NCI-H1092 treated with DMSO at 0.1 percent for 48 hours (cell line): ENCODE measurements at places on chromosomes 6 and 20.
A peak's percentile ranks its signal among the peaks of the same experiment; 100 is the strongest.

GRCh38 chr6:158073776-158074175 lies 92.1 kb downstream of the SYNJ2 start:
- DNase-seq, result no peak

GRCh38 chr6:3750317-3751076 lies 1.0 kb downstream of the PXDC1 start:
- DNase-seq, result peak; percentile 3

DNA sequence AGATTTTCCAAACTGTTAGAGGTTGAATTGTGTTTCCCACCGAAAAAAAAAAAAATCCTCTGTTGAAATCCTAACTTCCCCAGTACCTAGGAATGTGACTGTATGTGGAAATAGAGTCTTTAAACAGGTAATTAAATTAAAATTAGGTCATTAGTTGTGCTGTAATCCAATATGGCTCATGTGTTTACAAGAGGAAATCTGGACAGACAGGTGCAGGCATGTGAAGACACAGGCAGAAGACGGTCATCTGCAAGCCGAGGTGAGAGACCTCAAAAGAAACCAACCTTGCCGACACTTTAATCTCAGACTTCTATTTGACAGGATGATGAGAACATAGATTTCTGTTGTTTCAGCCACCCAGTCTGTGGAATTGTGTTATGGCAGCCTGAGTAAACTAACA lies 28.6 kb upstream of the EZR start:
- DNase-seq, result no peak

DNA sequence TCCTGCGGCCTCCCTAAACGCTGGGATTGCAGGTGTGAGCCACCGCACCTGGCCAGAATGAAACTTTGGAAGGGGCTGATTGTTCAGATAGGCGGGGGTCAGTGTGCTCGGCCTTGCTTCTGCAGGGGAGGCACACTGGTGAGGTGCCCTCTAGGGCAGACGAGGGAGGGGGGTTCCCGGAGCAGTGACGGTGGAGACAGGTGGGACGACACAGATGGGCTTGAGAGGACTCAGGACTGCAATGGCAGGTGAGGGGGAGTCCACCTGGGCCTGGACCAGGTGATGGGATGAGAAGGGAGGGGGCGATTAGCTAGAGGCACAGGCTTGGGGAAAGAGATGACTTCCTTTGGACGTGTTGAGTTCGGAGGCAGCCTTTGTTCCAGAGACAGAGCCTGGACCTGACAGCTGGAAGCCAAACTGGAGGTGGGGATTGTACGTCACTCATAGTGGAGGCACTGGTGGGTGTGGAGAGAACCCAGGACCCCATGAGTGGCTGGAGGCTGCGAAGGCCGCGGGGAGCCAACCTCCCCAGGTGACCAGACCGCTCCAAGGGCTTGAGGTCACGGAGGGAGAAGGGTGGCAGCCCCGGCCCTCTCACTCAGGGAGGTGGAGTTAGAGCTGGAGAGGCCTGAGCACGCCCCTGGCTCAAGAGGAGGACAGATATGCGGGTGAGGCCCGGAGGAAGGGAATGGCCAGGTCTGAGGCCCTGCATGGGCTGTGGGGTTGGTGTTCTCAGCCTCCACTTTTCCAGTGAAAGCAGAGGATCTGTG lies 10.5 kb upstream of the MAP1LC3A start:
- DNase-seq, result no peak

GRCh38 chr20:4155953-4156352 lies 140.6 kb upstream of the RNF24 start:
- no peak for DNase-seq

DNA sequence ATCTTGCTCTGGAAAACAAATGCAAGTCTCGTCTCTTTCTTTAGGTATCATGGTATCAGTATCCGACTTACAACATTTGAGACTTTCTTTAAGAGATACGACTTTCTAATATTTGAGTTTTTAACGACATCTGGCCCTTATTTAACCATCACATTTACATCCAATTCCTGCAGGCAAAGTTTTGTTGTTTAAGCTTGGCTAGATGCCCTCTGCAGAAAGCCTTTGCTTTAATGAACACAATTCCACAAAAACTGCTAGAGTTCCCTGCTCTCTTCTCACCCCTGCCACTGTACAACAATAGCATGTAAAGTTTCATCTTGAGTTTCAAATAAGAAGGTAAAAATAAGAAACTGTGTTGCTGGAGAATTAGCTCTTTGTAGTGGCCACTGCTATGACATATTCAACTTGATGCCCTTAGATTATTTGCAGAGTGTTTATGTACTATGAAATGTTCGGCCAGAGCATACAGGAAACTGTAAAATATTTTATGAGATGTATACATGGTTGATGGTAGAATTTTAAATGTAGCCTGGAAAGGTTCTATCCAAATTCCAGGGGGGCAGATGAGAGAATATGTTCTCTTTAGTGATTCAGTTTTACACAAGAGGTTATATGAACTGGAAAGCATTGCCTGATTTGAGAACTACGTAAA lies 438.6 kb downstream of the CDC5L start:
- DNase-seq, result no peak

DNA sequence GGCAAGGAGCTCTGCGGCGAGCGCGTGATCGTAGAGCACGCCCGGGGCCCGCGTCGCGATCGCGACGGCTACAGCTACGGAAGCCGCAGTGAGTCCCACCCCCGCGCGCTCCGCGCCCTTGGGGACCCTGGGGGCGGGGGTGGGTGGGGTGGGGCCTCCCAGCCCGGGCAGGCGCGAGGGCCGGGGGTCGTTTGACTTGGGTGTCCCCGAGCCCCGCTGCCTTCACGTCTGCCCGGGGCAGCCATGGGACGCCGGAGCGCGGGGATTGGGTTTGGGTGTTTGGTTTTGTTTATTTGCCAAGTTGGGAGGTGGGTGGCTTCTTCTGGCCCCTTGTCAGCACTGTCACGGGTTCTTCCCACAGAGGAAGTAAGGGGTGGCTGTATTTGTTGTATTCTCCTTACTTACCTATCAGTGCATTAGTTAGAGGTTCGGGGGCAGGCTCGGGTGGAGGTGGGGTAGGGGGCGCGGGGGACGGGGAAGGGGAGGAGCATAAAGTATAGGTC lies 777 bp downstream of the SRSF6 start:
- no peak for DNase-seq

- no peak for DNase-seq
Observed at GRCh38 chr6:45903959-45904358, 111.7 kb downstream of the CLIC5 start.
